ENCODE measurements at places on chromosomes 2 and 18.

DNA sequence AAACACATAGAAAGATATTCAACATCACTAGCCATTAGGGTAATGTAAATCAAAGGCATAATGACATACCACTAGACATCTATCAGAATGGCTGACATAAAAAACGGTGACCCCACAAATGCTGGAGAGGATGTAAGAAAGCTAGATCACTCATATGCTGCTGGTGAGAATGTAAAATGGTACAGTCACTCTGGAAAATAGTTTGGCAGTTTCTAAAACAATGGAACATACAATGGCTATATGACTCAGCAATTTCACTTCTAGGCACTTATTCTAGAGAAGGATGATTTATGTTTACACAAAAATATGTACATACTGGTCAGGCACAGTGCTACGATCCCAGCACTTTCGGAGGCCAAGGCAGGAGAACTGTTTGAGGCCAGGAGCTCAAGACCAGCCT, 87.3 kb downstream of the COLEC12 start:
- DNase-seq, result no peak

GRCh38 chr2:160411167-160411566, 82.4 kb downstream of the RBMS1 start:
- DNase-seq, result peak; percentile 40

DNA sequence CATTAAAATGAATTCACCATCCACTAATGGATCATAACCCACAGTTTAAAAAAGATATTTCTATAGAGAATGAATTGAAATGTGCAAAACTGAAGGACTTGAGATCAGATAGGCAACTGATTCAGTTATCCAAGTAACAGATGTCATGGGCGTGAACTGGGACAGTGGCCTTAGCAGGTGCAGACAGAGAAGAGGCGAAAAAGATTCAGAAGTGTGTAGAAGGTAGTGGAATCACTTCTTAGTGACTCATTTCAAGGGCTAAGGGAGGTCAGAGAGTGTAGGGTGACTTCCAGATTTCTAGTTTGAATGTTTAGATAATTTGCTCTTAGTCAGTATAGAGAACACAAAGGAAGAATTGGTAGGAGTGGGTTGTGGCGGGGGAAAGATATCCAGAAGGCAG, 79.7 kb downstream of the EHBP1 start:
- DNase-seq, result no peak

- DNase-seq, result no peak
Measured at GRCh38 chr2:131493199-131493968, 1.2 kb upstream of the MZT2A start.

DNA sequence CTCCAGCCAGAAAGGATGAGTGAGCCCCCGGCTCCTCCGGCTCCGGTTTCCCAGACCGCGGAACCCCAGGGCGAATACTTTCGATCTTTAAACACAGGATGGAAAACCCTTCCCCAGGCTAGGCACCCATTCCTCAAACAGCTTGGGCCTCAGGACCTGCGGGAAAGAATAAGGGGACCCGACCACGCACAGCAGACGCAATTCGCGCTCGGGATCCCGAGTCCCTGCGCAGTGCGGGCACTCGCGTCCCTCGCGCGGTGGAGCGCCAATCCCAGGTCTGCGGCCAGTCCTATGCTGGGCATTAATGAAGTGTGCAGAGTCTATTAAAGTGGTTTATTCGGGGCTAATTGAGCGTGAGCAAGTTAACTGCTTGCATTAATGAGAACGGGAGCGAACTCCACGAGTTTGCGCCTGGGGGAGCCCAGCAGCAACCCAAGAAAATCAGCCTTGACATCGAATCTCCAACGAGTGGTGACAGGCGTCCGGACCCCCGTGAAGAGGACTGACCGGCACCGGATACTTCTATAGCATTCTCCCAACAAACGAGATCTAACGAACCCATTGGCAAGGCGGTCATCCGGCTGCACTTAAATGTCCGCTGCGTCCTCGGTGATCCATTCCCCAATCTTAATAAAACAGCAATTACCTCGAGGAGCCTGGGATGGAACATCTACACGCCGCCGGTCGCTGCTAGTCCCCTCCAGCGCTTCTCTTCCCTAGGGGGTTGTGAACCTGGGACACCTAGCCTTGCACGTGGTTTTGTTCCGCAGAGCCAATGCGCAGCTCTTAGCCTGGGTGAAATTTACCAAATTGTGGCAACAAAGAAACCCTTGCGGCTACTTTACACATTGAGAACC, 1.6 kb downstream of the OSR1 start:
- no peak for DNase-seq

DNA sequence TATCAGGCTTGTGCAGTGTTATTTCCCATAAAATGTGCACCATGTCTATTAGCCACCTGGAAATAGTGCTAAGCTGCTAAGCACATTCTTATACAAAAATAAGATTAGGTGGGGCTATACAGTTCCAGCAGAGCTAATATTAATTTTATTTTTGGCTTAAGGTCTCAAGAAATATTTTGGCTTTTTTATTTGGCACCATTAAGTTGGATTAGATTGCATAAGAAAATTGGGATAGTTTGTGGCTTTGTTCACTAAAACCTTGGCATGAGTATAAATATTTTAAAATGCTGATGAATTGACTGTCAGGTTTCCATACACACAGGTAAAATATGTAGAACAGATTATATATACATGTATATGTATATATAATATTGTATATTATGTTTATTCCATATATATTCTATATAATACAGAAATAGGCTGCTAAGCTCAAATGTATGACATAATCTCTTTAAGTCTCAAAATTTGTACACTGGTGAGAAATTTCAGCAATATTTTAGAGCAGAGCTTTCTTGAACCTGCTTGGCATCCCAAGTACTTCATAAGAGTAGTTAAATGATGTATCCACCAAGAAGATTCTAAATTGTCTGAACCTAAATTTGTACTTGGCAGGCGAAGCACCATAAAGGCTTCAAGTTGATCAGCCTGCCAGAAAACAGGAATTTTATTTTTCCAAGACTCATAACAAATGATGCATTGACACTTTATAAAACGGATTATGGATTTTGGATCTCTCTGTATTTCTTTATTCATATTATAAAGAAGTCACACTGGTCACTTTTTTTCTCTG, 32.6 kb downstream of the CCDC102B start:
- DNase-seq, result no peak

- DNase-seq, result no peak
Measured at GRCh38 chr2:27407798-27408491, 1.4 kb downstream of the PPM1G start.

- DNase-seq, result no peak
Measured at GRCh38 chr2:144358979-144359541, 160.9 kb downstream of the ZEB2 start.

GRCh38 chr2:173720306-173720705, 244.9 kb downstream of the SP3 start:
- DNase-seq, result no peak

- DNase-seq, result no peak
Measured at GRCh38 chr2:239290618-239291474, 110.0 kb downstream of the HDAC4 start.

- DNase-seq, result no peak
Measured at GRCh38 chr2:28152585-28153280, 239.9 kb upstream of the FOSL2 start.

DNA sequence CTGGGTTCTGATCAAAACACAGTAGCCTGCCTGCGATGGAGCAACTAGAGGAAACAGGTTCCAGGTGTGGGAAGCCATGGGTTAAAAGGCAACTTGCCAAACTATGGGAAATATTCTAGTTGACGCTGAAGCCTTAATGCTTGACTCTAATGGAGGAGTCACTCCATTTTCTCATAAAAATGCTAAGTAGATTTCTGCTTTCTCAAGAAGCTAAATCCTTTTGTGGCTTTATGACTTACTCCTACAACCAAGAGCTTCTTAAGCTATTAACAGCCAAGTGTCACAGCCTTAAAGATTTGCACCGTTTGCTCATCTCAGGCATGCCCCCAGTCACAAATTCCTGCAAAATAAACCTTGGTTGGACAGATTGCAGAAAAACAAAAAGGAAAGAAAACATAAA, 25.2 kb downstream of the ANKRD44 start:
- DNase-seq, result no peak

- DNase-seq, result no peak
Measured at GRCh38 chr2:217366266-217366895, 506.5 kb upstream of the TNP1 start.

- no peak for DNase-seq
Measured at GRCh38 chr2:134683561-134684112, 35.2 kb downstream of the TMEM163 start.

DNA sequence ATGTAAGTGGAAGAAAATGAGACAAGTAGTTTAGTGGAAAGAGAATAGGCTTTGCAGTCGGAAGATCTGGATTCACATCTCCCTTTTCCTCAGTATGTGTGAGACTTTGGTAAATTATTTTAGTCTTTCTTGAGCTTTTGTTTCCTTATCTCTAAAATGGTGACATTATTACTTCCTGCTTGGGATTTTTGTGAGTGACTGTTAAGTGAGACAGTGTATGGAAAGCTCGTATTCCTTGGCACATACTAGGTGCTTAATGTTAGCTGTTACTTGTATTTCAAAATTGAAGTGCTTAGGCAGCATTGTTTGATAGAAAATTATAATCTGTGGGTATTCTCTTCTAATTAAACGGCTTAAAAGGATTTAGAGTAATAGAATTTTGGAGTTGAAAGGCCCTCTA, 2.0 kb downstream of the ZNF638 start:
- no peak for DNase-seq

- DNase-seq, result peak; percentile 87
Measured at GRCh38 chr2:174593574-174594203, 3.9 kb downstream of the WIPF1 start.

DNA sequence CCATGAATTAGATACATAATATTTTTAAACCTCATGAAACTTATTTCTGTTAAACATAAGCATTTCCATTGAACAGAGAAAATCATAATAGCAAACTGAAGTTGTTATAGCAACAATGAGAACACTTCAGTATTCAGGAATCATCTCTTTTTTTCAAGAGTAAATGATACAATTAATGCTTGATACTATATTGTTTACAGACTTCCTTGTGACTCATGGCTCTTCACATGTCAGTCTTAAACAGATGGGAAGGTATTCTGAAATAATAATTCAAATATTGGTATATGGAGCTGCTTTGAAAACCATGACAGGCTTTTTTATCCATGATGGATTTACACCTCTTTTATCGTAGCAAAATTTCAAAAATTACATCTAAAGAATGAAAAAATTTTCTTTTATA, 226.5 kb upstream of the RBMS1 start:
- DNase-seq, result no peak

GRCh38 chr2:194709840-194710239, 947.2 kb upstream of the SLC39A10 start:
- DNase-seq, result no peak

GRCh38 chr2:226585130-226585561, 214.5 kb downstream of the IRS1 start:
- no peak for DNase-seq

DNA sequence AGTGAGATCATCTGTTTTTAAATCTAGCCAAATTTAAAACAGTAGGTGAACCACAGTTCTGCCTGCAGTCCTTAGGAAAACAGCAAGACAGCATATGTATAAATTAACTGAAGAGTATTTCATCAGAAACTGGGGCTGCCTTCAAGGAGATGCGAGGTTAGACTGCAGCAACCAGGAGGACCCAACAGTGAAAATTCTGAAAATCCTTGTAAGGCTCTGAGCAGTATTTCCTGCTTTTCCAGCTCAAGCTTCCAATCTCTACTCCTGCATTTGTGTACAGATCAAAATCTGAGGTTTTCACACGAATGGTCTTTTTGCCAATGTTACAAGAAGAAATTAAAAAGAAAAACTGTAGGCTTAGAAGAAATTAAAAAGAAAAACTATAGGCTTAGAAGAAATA, 43.7 kb downstream of the CERKL start:
- no peak for DNase-seq

GRCh38 chr2:67145851-67146250, 251.3 kb upstream of the ETAA1 start:
- no peak for DNase-seq

DNA sequence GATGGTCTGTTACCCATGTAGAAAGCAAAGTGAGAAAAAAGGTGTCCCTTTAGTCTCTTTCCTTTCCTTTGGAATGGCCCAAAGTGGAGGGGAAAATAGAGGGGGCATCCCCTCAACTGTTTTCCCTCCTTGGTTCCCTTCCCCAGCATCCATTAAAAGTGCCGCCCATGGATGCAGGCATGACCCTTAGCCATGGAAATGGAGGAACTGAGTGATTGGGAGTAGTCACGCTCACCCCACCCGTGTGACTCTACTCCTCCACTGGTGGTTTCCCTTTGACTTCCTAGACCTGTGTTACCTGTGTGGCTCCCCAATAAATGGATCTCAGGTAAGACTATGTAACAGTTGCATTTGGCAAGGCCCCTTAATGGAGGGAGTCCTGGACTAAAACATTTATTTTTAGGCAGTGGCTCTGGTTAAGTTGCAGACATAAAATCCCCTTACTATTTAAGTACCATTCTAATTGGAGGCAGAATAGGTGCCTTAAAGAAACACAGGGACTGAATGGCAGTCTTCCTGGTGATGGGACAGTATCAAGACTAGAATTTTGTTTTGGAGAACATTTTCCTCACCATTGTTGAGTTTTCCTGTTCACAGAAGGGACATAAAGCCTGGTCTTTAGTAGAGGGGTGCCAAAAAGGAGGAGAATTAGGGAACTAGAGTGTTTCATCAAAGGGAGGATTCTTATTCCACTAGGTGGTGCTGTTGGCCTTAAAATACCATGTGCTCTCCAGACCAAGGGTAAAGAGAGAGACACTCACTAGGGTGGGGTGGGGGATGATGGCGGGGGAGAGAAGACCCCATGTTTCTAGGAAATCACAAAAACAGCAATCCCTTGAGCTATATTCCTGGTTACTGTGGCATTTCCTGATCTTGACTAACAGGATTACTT, 25.7 kb upstream of the PLA2R1 start:
- no peak for DNase-seq

DNA sequence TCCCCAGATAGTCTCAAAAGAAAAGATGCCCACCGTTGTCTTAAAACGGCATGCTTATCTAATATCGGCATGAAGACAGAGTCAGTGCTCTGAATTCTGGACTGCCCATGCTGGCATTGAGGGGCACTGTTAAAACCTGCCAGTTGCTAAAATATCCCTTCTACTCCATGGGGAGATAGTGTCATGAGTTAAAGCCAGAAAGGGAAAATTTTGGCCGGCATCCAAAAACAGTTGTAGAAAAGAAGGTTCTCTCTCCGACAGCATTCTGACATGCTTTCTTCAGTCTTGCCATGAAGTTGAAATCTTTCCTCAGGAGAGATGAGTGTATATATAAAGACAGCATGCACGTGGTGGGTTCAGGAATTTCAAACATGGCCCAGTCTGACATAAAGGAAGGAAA, 401.3 kb upstream of the PIK3C3 start:
- no peak for DNase-seq

Measured in CD4-positive, alpha-beta T cell treated with Interleukin-21 for 1 hour (primary cell).